HTR-8/SVneo (cell line): ENCODE measurements at places on chromosomes 5 and 9.
A peak's percentile ranks its signal among the peaks of the same experiment; 100 is the strongest.

GRCh38 chr9:130213911-130214761 lies 41.9 kb downstream of the NCS1 start:
- DNase-seq, result no peak

DNA sequence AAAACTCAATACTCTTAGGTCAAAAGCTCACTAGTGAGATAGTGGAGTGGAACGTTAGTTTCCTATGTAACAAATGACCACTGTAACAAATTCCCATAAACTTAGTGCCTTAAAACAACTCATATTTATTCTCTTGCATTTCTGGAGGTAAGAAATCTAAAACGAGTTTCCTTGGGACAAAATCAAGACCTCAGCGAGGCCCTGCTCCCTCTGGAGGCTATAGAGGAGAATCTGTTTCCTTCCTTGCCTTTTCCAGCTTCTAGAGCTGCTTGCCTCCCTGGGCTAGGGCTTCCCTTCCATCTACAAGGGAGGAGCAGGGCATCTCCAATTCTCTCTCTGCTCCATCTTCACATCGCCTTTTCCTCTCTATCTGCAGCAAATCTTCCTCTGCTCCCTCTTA lies 32.0 kb downstream of the SEMA5A start:
- peak; percentile 26 for DNase-seq

DNA sequence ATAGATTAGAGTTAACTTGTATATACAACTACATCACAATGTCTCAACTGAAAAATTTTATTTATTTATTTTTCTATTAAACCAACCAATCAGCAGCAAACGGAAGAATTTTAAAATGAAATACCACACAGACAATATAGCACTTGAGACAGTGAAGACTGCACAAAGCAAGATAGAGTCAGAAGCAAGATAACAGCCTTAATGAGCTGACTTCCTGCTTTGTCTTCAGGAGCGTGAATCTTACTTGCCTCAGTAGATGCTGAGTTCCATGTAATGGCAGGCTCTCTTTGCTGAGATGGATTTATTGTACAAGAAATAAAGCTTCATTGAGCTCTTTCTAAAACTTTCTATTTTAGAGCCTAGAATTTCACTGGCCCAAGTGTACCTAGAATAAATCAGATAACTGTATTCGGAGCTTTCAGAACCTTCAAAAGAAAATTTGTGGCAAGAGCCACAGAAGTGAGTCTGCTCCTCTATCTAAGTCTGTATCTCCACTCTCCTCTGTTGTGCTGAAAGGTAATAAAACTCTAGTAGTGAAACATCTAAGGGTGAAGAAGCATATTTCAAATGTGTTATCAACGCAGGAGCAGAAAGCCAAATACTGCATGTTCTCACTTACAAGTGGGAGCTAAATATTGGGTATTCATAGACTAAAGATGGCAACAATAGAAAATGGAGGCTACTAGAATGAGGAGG lies 83.3 kb upstream of the ANKRD55 start:
- DNase-seq, result no peak

DNA sequence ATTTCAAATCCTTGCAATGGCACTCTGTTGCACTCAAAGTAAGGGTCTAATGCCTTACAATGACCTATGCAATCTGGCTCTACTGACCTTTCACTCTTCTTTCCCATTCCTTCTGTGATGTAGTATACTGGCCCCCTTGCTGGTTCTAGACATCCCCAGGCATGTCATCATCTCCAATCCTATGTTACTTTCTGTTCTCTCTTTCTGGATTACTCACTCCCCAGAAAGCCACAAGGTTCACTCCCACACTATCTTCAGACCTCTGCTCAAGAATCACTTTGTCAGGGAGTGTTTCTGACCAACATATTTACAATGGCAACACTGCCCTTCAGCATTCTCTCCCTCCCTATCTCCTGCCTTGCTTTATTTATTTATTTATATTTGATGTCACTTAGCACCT lies 802.2 kb upstream of the WWC1 start:
- peak; percentile 10 for DNase-seq

- DNase-seq, result no peak
Observed at GRCh38 chr9:137174722-137175293, 3.0 kb upstream of the TMEM210 start.
